ENCODE measurements at places on chromosomes 13 and 19.

- DNase-seq, result no peak
Observed at GRCh38 chr13:80447747-80448146, 106.8 kb upstream of the SPRY2 start.

DNA sequence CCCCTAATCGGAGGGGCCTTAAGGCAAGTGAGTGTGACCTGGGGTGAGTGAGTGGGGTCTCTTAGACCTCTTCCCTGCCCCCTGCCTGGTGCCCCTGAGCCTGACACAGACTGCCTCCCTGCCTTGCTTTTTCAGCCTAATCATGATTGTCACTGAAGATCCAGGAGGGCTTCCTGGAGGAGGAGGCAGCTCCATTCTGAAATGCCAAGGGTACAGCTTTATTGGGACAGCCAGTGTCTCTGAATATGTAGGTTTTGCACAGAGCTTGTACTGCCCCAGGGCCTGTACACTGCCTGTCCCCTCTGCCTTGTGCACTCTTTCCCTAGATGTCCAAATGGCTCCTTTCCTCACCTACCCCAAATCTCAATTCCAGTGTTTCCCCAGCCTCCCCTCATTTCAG, 26.1 kb upstream of the SEMA6B start:
- DNase-seq, result no peak

GRCh38 chr19:48817585-48818124, 6.8 kb upstream of the BCAT2 start:
- DNase-seq, result no peak

DNA sequence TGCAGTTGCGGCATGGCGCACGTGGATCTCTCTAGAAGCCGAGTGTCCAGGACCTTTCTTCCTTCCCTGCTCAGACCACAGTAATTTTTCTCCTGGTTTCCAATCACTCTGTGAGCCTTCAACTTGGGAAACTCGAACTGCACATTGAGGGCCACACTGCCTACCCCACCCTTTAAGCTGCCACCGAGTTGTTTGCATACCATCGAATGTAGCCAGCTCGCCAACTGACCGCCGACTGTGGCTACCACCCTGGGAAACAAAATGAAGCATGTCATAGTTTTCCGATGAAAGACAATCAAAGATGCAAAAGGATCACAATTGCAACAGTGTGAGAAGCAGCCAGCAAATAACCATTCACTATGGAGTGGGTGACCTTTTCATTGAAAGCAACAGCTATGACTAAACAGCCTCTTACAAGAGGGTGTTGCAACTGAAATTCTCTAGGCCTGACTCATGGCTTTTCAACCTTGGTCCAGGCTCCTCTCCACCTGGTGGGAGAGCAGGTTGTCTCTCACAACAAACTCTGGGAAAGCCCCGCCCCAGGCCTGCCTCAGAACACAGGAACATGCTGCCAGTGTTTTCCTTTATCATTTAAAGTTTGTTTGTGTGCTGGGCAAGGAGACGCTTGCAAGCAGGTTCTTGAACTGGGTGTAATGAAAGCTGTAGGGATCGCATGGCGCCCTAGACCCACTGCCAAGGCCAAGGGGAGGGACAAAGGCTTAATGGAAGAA, 141.7 kb upstream of the SERP2 start:
- peak; percentile 97 for DNase-seq

DNA sequence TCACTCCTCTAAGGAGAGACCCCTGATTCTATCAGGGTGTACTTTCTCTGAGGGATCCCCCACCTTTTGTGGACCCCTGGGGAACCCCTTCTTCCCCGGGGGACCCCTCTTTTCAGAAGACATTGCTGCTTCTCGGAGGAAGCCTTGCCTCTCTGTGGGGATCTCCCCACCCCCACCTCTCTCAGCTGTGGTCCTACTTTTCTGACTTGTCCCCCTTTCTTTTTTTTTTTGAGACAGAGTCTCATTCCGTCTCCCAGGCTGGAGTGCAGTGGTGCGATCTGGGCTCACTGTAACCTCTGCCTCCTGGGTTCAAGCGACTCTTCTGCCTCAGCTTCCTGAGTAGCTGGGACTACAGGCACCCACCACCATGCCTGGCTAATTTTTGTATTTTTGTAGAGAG, 18.4 kb upstream of the GATAD2A start:
- no peak for DNase-seq

DNA sequence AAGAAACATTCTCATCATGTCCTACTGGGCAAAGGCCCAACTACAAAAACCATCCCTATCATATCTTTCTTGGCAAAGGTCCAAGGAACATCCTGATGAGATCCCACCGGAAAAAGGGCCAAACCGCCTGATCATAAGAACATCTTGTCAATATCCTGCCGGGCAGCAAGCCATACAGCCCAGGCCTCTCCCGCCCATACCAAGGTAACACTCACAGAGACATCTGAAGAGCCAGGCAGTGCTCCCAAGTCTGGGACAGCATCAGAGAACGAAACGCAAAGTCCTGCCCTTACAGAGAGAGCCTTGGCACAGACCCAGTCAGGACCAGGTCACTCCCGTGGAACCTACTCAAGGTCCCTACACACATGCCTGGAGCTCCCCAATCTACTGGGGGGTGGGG, 18.5 kb upstream of the ZNF331 start:
- no peak for DNase-seq

- peak; percentile 68 for DNase-seq
Observed at GRCh38 chr19:18340990-18341868, 831 bp downstream of the PGPEP1 start.

GRCh38 chr19:51006406-51006805, 5.0 kb upstream of the KLK8 start:
- no peak for DNase-seq

All from kidney tubule cell (primary cell).